ENCODE measurements at places on chromosomes 2 and 18.

DNA sequence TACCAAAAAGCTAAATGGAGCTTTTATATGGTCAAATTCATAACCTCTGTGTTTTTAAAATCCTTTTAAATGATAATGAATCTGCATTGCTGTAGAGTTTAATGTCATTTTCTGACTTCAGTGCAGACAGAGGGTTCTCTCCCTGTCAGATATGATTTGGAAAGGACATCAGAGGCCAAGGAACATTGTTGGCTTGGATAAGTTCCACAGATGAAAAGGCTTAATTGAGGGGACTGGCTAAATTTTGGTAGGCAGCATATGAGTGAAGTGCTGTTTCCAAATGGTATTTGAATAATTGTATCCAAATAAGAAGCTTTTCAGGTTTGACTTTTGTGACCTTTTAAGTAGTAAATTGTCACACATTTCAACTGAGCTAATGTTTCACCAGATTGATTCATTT lies 124.6 kb upstream of the KCNH7 start:
- no peak for DNase-seq

- DNase-seq: no peak
Measured at GRCh38 chr2:217291259-217291658, 431.4 kb upstream of the TNP1 start.

GRCh38 chr2:47061944-47062678 lies 93.0 kb downstream of the STPG4 start:
- no peak for DNase-seq

DNA sequence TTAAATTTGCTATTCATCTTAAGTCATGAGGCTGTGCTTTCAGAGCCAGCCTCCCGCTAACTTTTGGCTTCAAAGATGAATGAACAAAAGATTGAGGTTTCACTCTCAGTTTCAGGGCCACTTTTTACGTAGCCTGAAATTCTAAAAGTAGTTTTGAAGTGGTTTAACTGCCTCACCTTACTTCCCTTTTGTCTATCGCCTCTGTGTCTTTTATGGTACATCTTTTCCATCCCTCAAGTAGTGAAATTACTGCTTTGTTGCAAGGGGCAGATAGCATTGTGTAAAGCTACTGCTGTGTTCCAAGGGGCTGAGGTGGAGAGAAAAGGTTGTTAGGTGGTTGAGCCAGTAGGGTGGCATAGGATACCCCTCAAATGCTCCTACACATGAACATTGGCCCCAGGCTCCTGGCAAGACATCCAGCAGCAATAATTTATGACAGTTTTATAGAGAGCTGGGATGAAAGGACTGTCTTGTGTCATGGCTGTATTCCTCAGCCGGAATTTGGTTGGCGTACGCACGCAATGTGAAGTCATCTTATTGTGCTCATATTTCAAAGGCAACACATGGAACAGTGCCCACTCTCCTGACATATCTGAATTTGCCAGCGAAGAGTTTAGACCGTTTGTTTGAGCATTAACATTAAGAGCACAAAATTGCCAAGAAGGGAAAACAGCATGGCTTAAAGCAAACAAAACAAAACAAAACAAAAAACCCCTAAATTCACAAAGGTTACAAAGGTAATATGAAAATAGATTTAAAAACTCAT lies 32.2 kb downstream of the QPCT start:
- no peak for DNase-seq

GRCh38 chr2:77301441-77301840 lies 220.7 kb downstream of the LRRTM4 start:
- no peak for DNase-seq

DNA sequence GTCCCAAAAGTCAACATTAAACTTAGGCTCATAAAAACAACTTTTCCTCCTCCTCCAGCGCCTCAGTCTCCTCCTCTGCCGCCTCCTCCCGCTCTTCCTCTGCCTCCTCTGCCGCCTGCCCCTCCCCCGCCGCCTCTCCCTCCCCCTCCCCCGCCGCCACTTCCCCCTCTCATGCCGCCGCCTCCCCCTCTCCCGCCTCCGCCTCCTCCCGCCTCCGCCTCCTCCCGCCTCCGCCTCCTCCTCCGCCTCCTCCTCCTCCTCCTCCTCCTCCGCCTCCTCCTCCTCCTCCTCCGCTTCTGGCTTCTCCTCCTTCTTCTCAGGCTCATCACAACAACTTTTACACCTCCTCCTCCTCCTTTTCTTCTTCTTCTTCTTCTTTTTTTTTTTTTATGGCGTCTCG lies 599.9 kb downstream of the TMEM182 start:
- no peak for DNase-seq

DNA sequence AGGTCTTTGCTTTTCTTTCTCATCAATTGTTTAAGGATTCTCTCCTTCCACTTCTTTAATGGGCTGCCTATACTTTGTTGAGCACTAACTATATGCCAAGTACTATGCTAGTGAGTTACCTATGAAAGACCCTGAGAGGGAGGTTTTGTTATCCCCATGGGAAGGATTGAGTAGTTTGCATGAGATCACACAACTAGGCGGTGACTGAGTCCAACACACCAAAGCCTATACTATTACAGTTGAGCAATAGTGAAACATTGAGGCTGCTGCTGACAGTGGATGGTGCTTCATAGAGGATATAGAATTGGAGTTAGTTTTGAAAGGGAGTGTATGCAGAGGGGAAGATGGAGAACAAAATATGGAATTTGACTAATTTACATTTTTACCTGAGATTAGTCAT lies 15.8 kb downstream of the NABP1 start:
- DNase-seq: no peak

DNA sequence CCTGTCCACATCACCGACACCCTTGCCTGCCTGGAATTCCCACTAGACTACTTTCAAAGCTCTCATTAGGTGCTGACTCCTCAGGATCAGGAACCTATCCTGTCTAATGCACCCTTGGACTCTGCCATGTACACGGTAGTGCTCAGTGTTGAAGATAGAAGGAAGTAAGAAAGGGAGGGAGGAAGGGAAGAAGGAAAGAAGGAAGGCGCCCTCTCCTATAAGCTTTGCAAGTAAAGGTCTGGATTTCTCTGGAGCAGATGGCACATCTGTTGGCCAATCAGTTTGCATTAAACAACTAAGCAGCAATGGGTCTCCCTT lies 45.3 kb downstream of the SCTR start:
- no peak for DNase-seq

- DNase-seq: no peak
Measured at GRCh38 chr2:225233234-225233633, 166.3 kb upstream of the NYAP2 start.

GRCh38 chr2:29834624-29835023 lies 86.8 kb downstream of the ALK start:
- DNase-seq: no peak

GRCh38 chr18:35121531-35121930 lies 80.3 kb downstream of the MAPRE2 start:
- no peak for DNase-seq

GRCh38 chr2:235543851-235544688 lies 50.2 kb downstream of the AGAP1 start:
- no peak for DNase-seq

DNA sequence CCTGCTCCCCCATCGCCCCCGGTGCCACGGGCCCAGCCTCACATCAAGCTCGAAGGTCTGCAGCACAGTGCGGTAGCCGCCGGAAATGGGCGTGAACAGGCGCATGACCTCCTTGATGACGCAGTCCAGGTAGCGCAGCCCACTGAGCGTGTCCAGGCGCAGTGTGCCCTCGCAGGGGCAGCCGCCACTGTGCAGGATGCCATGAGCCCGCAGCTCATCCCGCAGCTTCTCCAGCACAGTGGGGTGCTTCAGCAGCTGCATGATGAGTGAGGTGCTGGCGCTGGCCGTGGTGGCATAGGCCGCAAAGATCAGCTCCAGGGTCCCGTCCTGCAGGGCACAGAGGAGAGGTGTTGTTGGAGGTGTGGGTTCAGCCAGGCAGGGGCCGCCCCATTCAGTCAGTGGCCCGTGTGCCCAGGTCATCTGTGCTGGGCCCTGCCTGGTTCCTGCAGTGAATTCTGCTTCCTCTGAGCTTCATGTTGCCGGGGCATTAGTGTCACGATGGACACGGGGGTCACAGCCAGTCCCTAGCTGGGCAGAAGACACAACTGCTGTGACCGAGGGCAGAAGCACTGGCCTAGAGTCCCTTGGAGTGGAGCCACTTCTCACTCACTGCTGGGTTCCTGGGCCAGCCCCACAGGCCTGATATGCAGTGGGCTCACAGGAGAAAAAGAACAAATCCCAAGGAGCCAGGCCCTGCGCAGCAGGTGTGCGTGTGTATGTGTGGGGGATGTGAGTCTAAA lies 14.5 kb downstream of the CYP26B1 start:
- no peak for DNase-seq

DNA sequence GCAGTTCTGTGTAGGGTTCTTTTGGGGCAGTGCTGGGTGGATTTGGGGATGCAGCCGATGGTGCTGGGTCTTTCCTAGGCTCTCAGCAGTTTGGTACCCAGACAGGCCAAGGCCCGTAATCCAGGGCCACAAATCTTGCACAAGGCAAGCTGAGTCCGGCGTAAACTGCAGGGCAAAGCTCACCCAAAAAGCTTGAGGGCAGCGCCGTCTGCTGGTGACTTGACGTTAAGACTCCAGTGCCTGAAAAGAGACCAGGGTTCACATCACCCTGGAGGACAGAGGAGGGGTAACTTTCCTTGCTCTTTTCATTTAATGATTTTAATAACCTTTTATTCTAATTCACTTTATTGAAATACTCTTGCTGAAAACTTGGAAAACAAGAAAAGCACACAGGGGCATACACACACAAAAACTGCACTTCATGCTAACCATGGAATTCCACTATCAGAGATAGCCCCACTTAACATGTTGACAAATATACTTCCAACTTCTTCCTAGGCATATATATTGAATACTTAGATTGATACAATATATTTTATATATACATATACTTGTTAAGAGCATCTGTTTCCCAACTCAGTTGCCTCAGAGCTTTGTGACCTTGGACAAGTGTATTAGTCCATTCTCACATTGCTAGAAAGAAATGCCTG lies 38.9 kb downstream of the CNGA3 start:
- peak; percentile 50 for DNase-seq

GRCh38 chr2:74739129-74739528 lies 85.1 kb downstream of the SEMA4F start:
- no peak for DNase-seq

GRCh38 chr2:53512071-53512826 lies 255.4 kb upstream of the CHAC2 start:
- no peak for DNase-seq

GRCh38 chr18:47606526-47606925 lies 323.9 kb downstream of the SMAD2 start:
- DNase-seq: no peak

DNA sequence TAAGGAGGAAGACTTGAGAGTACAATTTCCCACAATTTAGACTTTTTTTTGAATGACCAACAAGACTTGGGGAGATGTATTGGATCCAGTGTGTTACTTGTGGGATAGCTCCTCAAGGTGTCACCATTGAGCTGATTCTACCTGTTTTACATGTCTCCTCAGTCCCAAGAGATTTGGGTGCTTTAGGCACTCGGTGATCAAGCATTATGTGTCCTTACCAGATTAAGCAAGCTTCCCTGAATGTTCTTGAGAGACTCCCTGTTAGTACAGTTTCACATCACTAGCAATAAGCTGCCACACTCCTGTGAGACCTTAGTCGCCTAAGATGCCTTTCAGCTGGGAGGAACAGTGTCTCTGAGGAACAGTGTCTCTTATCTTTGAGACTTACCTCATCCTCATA lies 384.3 kb upstream of the SYT4 start:
- no peak for DNase-seq

DNA sequence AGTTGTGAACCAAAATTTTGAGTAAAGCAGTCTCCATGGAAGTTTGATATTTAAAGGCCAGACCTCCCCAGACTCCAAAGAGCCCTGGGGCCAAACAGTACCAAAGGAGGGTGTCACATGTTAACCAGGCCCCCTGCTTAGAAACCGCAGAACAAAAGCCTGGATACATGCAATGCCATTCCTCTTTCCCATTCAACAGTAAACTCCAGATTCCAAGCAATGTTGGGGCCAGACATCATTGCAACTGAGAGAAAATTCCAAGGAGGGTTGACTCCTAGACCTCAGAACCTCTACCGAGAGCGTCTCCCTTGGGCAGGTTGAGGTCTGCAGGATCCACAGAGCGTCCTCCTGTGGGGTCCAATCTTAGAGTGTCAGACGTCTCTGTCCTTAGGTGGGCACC lies 404.4 kb upstream of the SYT4 start:
- no peak for DNase-seq

DNA sequence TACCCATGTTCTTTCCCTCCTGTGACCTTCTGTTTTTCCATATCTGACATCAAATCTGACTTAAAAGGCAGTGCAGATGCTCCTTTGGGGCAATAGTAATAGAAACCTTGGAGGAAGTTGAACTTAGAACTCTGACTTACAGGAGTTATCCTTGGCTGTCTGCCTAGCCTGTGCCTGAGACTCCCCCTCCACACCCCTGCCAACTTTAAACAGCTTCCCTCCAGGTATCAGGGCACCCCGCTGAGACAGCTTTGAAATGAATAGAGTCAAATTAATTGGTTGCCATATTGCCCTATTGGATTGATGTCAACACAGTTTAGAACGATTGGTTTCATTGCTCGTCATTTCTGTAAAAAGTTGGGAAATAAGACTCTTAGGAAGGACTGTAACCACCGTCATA lies 322.0 kb downstream of the PRKCE start:
- DNase-seq: no peak

- no peak for DNase-seq
Measured at GRCh38 chr2:124027182-124027581, 2.1 kb downstream of the CNTNAP5 start.

DNA sequence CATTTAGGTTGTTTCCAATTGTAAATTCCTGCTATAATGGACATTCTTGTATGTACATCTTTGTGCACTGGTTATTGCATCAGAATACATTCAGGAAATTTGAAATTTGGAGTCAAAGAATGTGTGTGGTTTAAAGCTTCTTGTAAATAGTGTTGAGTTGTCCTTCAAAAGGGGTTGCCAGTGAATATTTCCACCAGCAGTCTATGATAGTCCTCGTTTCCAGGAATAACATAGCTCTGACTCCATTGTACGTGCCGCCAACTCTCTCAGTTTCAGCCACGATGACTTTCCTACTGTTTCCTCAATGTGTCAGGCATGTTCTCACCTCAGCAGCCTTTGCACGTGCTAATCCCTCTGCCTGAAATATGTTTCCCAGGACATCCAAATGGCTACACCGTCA lies 10.9 kb upstream of the HS6ST1 start:
- DNase-seq: no peak

- DNase-seq: no peak
Measured at GRCh38 chr2:168316073-168316440, 68.7 kb upstream of the STK39 start.

- DNase-seq: no peak
Measured at GRCh38 chr2:205969584-205969983, 116.4 kb downstream of the INO80D start.

GRCh38 chr2:105329561-105330495 lies at the start of gene TGFBRAP1:
TSS of gene TGFBRAP1 (minus strand) at chr2:105329735. CDS start at chr2:105308301, 21,434 bp downstream.
- peak; percentile 34 for DNase-seq

DNA sequence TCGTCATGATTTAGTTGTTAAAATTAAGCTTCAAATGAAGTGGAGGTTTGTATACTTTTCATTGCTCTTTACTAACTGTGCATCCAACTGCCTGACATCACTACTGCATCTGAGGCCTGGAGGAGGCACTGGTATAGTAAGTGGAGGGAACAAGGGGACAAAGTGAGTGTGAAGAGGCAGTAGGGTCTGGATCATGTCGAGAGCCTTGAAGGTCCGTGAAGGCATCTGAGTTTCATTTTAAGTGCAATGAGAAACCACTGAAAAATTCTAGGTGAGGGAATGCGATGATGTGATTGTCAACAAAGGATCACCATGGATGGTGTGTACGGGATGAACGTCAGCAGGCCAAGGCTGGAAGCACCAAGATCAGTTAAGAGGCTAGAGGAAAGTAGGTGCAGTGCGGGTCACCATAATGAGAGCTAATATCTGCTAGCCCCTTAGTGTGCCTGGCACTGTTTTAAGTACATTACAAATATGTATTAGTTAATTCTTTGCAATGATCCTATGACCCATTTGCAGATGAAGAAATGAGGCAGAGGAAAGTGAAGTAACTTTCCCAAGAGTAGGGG lies 96.1 kb downstream of the CABYR start:
- DNase-seq: no peak

Measured in activated CD4-positive, alpha-beta T cell treated with anti-CD3 and anti-CD28 coated beads, Interleukin-2, amount 50 U/mL, for 24 hours (primary cell).